ENCODE measurements at places on chromosomes 2 and 18. TPM values are rescaled to one million over a fixed set of nuclear protein-coding genes. Genes with fewer than 3 reads are reported as not detected.
A peak's percentile ranks its signal among the peaks of the same experiment; 100 is the strongest.

The PAX8 gene
- total RNA-seq = 5.2 TPM

DNA sequence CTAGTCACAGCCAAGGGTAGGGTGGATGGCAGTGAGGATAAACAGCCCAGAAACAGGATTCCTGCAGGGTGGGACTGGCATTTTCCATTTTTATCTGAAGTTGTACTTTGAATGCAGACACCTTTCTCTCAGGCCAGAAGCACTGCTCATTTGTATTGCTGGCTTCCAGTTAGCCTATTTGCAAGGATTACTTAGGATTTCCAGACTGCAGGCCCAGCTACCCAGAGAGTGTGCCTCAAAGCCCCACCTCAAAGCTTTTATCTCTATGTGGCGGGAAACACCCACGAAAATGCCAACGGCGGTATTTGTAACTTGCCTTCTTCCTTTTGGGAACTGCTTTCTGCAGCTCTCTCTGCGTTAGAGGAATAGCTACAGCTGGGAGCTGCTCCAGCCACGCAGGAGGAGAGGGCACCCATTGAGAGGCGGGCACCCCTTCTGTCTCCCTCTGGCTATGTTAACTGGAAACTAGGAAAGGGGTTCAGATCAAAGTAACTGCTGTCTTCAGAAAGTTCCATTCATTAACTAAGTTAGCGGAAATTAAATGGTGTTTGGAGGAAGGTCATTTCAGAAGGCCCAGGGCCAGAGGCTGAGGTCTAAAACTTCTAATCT lies 144.9 kb downstream of the TGIF1 start:
- peak; percentile 69 for DNase-seq

The CDK15 gene
- total RNA-seq = 7.0 TPM

DNA sequence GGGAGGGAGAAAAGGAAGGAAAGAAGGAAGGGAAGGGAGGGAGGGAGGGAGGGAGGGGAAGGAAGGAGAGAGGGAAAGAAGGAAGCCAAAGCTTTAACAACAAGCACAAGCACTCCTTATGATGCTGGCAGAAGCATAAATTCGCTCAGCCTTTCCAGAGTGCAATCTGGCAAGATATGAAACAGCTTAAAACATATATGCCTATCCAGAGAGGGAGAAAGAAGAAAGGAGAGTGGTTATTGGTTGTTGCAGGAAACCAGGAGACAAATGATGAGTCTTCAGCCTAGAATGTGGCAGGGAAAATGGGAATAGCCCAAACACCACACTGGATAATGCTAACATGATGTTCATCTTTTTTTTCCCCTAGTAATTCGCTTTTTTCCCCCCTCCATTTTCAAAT lies 64.0 kb downstream of the STPG4 start:
- DNase-seq = no peak

- DNase-seq = peak; percentile 78
Observed at GRCh38 chr18:23703057-23703986, 14.1 kb downstream of the LAMA3 start.

DNA sequence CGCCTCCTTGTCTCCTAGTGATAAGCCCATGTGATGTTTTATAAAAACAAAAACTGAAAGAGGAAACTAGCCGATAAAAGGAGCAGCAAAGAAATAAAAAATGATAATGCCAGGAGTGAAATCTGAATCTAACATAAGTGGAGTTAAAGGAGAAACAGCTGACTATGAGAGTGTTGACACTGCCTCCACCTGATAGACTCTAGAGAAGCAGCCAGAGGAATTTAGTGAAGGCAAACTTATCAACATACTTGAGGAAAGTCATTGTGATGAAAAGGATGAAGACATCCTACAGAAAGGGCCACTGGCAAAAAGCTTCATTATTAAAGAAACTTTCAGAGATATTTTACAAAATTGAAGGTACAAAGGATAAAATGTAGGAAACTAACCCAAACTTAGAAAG lies 1.9 kb downstream of the M1AP start:
- DNase-seq = no peak

DNA sequence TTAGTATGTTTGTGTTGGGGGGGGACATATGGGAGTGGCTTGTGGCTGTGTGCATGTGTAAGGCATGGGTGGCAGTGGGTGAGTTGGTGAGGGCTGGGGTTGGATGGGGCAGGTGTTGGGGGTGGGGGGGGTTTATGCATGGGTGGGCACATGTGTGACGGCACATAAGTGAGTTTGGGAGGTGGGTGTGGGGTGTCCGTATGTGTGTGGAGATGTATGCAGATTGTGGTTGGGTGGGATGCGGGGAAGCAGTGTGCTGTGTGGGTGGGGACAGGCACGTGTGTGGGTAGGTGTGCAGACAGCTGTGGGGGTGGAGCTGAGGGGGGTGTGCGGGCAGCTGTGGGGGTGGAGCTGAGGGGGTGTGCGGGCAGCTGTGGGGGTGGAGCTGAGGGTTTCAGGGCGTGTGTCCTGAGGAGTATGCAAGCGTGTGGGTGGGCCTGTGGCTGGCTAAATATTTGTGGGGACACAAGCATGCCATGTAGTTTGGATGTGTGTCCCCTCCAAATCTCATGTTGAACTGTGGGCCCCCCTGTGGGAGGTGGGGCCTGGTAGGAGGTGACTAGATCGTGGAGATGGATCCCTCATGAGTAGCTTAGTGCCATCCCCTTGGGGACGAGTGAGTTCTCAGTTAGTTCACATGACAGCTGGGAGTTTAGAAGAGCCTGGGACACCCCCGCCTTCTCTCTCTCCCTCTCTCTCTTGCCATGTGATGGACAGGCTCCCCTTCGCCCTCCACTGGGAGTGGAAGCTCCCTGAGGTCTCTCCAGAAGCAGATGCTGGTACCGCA lies 59.4 kb downstream of the ANKMY1 start:
- DNase-seq = no peak

DNA sequence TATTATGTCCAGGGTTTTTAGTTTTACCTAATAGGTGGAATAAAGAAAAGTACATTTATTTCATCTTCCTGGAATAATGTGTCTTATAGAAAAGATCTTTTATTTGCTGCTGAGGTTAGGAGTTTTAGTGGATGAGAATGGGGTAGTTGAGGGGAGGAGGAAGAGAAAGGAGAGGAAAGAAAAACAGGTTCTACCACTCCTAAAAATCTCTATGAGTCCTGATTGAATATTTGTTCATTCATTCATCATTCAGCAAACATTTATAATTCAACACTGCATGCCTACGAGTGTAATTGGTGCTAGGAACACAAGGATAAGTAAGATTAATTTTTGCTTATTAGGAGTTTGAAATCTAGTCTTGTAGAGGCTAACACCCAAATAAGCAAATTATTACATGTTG lies 45.2 kb upstream of the SLC4A10 start:
- DNase-seq = no peak

GRCh38 chr2:67455219-67456142 lies 58.3 kb downstream of the ETAA1 start:
- DNase-seq = no peak

The HAT1 gene
- 151 TPM for total RNA-seq

- DNase-seq = no peak
Observed at GRCh38 chr2:120949027-120949956, 213.6 kb downstream of the GLI2 start.

GRCh38 chr2:88197732-88198131 lies 27.6 kb downstream of the THNSL2 start:
- no peak for DNase-seq

The MYO3B gene
- not detected for total RNA-seq
